Activated CD8-positive, alpha-beta memory T cell treated with anti-CD3 and anti-CD28 coated beads for 48 hours (primary cell): ENCODE measurements at places on chromosomes 3 and 15.
A peak's percentile ranks its signal among the peaks of the same experiment; 100 is the strongest.

- DNase-seq, result no peak
Measured at GRCh38 chr3:74559261-74559660, 55.2 kb downstream of the CNTN3 start.

- DNase-seq, result no peak
Measured at GRCh38 chr15:88255087-88255483, 1.5 kb downstream of the NTRK3 start.

DNA sequence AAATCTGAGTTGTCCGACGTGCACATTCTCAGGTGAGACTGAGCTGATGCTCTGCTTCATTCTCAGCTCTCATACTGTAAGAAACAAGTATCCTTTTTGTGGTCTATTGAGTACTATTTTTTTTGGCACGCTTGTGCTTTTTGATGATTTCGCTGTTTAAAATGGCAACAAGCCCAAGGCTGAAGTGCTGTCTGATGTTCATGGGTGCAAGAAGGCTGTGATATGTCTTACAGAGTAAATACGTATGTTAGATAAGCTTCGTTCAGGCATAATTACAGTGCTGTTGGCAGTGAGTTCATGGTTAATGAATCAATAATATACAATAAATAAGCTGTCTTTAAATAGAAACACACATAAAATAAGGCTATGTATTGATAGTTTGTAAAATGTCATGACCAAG, 27.2 kb downstream of the AQR start:
- DNase-seq, result no peak

GRCh38 chr3:13336592-13336991, 83.5 kb downstream of the NUP210 start:
- no peak for DNase-seq

DNA sequence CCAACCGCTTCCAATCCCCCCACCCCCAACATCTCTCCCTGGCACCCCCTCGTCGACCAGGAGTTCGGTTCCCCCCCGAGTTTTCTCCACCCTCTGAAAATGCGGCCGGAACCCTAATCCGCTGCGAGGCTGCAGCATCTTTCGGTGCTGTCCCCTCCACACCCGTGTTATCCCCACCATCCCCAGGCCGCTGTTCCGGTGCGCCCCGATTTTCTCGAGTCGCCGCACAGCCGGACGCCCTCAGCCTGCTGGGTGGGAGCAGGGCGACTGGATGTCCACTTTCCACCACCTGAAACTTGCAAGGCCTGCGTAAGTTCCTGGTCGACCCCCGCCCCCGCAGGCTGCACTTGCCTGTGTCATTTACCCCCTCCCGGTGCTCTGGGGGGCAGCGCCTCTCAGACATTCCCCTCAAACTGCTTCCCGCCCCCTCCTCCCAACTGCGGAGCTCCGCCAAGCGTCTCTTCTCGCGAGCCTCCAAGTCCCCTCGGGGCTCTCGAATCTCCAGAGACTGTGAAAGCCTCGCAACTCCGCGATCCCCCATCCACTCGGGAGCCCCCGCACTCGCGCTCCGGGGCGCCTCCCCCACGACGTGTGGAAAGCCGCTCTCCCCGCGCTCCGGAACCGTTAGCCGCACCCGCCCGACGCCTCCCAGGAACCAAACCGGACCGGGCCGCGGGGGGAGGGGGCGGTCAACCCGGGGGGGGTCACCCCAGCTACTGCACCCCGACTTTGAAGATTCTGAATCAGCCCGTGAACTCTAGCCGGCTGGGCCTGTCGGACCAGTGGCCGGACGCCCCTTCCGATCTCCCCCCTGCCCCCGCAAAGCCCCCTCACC, 566 bp downstream of the ETV5 start:
- peak; percentile 4 for DNase-seq

- no peak for DNase-seq
Measured at GRCh38 chr15:82952158-82953081, at the start of gene HOMER2. TSS of gene HOMER2 (minus strand) at chr15:82952720. CDS start at chr15:82952535, 185 bp downstream.

GRCh38 chr3:64961301-64961700, 273.5 kb upstream of the ADAMTS9 start:
- DNase-seq, result no peak

- no peak for DNase-seq
Measured at GRCh38 chr3:186869253-186870100, 27.0 kb downstream of the ADIPOQ start.

DNA sequence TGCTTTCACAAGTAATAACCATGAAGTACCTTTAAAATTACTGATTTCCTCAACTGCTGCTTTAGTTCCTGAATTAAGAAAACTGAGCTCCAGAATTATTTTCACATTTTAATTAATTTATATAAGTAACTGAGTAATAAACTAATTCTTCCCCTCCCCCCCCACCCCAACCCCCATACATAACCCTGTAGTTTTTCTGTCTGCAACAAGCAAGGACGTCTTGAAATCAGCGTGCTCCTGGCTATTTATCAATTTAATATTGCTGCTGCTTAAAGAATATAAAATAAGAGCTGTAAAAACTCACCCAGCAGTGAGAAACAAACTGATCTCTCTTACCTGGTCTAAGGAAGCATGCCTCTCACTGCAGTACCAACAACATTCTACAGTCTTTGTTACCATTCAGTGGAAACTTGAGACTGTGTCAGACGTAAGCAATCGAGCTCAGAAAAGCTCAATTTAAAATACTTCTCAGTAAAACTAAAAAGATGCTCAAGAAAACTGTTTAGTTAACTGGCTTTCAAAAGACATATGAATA, 121.0 kb downstream of the TFDP2 start:
- DNase-seq, result no peak

GRCh38 chr15:25737218-25737643, 125.9 kb downstream of the ATP10A start:
- no peak for DNase-seq

DNA sequence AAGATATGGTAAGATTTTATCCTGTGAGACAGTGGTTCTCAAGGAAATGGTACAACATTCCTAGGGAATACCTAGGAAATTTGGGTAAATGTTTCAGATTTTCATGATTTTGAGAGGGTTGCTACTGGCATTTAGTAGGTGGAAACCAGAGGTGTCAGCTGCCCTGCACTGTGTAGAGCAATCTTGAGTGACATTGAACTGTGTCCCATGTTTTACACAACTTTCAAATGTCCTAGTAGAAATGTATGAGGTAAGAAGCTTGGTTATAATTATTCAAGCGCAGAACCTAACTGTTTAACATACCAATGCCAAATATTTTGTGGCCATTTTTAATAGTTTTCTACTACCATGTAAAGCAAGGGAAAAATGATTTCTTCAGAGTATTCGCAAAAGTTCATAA, 120.4 kb downstream of the GADL1 start:
- DNase-seq, result no peak

DNA sequence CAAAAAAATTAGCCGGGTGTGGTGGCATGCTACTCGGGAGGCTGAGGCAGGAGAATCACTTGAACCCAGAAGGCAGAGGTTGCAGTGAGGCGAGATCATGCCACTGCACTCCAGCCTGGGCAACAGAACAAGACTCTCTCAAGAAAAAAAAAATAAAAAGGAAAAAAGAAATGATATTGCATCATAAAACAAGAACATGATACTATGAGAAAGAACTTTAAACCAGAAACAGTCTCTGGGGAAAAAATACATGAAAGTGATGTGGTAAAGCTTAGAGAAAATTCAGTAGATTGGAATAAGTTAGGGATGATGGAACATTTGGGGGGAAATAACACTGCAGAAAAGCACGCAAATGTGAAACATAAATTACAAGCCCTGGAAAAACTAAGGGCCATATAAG, 54.7 kb downstream of the CRYGS start:
- no peak for DNase-seq

DNA sequence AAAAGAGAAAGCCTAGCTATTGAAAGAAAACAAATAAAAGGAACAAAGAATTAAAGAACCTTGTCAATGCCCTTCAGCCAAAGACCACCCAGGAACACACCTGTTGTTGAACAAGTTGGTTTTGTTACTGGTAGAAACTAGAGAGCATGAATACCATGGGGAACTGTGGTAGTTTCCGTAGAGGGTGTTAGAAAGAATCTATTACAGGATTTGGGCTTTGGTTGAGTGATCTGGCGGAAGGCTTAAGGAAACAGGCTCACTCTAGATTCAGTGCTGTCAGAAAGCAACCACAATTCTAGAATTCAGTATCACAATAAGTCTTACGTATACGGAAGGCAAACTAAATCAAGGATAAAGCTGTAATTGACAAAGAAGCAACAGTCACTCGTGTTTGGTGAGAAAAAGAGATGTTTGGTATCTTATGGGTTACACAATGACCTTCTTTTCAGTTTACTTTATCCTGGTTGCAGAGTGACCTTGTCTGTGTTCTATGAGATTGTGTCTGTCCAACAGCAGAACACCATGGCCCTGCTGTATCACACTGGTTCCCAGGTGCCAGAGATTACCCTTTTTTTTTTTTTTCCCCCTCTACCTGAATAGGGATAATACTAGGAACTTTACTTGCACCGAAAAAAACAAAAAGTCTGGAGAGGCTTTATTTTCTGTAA, 265.9 kb downstream of the SHQ1 start:
- no peak for DNase-seq

DNA sequence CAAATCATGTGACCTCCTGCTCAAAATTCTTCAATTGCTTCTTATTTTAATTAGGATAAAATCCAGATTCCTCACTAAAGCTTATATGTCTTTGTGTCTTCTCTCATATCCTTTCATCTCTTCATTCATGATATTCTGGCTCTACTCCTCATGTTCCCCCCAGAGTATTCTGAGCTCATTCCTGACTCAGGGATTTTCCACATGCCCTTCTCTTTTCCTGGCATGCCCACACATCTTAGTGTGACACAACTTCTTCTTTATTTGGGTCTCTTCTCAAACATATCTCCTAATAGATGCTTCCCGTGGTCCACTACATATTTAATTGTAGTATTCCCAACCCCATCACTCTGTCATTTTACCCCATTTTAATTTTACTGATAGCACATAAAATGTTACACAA, 15.2 kb upstream of the MBNL1 start:
- DNase-seq, result no peak

DNA sequence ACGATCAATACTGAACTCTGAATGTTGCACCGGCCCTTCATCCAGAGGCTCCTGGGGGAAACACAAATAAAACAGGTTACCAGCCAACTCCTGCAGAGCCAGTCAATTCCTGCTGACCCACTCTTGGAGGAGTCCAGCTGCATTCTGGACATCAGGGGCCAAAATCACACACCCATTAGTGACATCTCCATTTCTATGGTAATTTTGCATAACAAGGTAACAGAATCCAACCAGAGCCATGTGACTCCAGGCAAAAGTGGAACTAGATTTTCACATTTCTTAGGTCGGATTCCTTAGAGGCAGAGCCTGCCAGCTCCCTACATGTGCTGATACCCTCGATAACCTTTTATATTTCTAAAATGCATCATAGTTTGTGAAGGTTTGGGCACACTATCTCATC, 119.2 kb upstream of the CTNNB1 start:
- no peak for DNase-seq

DNA sequence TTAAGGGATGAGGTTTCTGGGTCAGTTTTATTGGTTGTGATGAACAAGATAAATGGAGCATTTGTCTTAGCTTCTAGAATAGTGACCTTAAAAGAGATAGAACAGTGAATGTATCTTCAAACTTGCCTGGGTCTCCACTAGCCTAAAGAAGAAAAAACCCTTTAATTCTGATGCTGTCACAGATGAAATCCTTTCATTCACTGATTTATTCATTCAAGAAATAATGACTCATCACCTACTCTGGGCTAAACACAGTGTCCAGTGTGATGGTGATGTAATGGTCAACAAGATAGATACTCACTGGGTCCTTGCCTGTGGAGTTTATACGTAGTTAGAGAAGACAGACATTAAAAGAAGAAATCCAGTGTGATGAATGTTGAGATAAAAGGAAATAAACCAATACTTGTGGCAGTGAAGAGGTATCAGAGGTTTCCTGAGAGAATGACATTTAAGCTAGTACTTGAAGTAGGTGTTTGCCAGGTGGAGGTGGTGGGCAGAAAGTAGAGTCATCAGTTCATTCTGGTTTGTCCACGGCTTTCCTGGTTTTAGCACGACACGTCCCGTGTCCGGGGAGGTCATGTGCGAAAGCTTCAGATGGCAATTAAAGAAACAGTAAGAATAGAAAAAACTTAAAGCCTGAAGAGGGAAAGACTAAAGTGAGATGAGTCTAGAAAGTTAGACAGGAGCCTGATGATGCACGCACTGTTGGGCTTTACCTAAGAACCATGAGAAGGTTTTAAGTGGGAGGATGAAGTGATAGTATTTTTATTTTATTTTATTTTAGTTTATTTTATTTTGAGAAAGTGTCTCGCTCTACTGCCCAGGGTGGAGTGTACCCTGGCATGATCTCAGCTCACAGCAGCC, 18.5 kb downstream of the PAK2 start:
- no peak for DNase-seq

- DNase-seq, result no peak
Measured at GRCh38 chr3:27166888-27167287, 202.3 kb downstream of the NEK10 start.

- no peak for DNase-seq
Measured at GRCh38 chr3:133460809-133461208, 61.0 kb downstream of the BFSP2 start.

DNA sequence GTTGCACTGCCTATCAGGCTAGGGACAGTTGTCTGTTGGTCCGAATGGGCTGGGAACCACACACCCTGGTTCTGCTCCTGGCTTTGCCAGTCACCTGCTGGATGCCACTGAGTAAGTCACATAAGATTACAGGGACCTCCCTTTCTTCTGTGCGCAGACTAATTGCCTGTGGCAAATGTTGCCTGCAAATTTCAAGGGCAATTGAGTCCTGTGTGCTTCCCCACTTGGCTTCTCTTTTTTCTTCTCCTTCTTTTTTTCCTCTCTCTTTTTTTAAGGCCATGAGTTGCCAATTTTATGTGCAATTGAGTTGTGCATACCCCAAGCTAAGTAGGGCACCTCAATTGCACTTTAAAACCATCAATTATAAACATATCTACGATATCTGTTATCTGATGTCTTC, 963.4 kb downstream of the MCTP2 start:
- DNase-seq, result no peak
